Stimulated activated naive CD8-positive, alpha-beta T cell treated with anti-CD3 and anti-CD28 coated beads, Interleukin-15, Interleukin-2, amounts not matched to agents 100 U/mL and 50 U/mL, for 24 hours (primary cell): ENCODE measurements at places on chromosomes 4 and X.

- no peak for DNase-seq
These were observed 137.5 kb downstream of the PALLD start for GRCh38 chr4:168634276-168634802.

GRCh38 chrX:116204932-116205331, 34.4 kb downstream of the AGTR2 start:
- no peak for DNase-seq

- peak; percentile 19 for DNase-seq
These were observed at the start of gene PDGFC for GRCh38 chr4:156971676-156972378. PDGFC (minus strand) TSS chr4:156971799; CDS start chr4:156970903, 896 bp downstream.

DNA sequence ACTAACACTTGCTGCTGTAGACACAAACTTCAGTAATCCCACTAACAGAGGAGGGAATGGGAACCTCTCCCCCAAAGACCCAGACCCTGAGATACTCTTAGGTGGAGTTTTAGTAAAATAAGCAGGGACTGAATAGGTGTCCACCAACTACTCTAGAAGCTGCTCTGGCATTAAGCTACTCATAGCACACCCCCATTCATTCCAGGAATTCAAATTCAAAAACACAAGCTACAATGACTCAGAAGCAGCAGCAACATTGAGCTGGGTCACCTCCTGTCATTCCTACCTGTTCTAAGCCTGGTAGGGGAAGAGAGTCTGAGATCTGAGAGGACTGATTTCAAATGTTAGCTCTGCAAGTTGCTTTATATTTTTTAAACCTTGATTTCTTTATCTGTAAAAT, 135.4 kb upstream of the FRMPD4 start:
- DNase-seq: no peak

GRCh38 chrX:33156152-33156726, 55.1 kb downstream of the DMD start:
- DNase-seq: no peak

GRCh38 chrX:22037225-22037624, 5.1 kb downstream of the PHEX start:
- DNase-seq: no peak

DNA sequence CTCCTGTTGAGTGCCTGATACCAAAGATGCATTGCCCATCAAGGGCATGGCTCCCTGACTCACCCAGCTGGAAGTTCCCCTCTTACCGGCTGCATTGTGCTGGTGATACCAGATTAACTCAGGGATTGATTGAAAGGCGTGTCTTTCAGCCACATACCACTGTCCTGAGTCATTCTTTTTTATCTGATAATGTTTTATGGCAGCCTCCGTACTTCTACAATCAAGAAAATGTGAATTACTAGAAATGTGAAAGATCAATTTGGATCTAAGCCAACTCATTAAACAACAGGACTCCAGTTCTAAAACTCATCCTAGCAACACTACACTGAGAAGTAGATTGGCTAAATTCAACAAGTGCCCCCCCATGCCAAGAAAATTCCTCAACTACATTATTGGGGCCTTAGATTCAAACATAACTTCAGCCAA, 40.0 kb downstream of the TXK start:
- peak; percentile 52 for DNase-seq

DNA sequence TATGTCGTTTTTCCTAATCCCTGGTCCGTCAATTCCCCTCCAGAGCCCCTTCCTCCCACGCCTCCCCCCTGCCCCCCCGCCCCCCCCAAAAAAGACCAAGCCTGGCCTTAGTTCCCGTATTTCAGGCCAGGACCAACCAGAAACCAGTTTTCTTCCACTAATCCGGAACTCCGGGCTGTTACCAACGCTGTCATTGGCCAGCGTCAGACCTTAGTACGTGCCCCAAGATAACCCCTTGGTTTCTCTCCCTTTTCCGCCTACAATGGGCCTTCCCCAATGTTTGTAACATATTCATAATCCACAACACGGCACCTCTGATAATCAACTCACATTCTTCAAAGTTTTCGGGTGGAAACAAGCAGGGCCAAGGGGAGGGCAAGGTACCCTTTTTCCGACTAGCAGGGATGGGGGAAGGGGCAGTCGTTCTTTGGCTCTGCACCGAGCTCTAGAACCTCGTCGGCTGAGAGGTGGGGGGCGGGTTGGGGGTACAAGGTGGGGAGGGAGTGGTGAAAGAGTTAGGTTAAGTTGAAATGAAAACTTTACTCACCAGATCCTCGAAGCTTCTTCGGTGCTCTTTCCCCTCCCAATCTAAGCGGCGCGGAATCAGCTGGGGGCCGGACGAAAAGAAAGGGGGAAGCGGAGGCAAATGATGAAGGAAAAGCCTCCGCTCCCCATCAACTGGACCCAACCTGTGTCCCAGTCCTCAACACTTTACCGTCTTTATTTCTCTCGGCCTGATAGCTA, 1.5 kb downstream of the BRWD3 start:
- peak; percentile 66 for DNase-seq

GRCh38 chr4:75924309-75924827, 16.4 kb downstream of the NAAA start:
- no peak for DNase-seq

GRCh38 chrX:108384783-108385182, 53.4 kb downstream of the COL4A6 start:
- DNase-seq: no peak

DNA sequence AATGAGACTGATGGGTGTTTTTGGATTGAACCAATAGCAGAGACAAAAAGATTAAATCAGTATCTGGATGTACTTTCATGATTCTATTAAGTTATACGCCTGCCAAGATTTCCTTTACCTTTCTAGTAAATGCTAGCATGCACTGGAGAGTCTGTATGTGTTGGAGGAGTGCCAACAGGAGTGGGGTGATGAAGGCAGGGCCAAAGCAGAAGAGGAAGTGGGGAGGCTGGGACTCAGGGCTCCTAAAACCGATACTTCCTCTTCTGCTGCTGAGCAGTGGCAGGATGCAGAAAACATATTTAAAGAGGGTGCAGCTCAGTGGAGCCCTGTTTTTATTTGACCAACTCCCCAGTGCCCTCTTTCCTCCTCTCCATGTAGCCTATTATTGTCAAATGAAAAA, 5.6 kb downstream of the CYSLTR1 start:
- DNase-seq: peak; percentile 23

GRCh38 chrX:103073467-103073866, 9.5 kb upstream of the BEX1 start:
- DNase-seq: no peak

GRCh38 chr4:123671636-123672404, 275.2 kb downstream of the SPRY1 start:
- peak; percentile 40 for DNase-seq

- DNase-seq: no peak
These were observed 35.1 kb downstream of the AKAP4 start for GRCh38 chrX:50165727-50166126.

DNA sequence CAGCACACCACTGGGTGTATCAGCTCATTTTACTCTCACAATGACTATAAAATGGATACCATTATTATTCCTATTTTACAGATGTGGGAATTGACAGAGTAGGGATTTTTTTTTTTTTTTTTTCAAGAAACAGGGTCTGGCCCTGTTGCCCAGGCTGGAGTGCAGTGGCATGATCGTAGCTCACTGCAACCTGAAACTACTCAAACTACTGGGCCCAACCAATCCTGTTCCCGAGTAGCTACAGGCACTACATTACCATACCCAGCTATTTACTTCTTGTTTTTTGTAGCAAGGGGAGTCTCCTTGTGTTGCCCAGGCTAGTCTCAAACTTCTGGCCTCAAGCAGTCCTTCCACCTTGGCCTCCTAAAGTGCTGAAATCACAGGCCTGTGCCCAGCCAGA, 95.2 kb downstream of the LARP7 start:
- DNase-seq: no peak

GRCh38 chrX:97400492-97400891, 516.8 kb downstream of the RPA4 start:
- no peak for DNase-seq

DNA sequence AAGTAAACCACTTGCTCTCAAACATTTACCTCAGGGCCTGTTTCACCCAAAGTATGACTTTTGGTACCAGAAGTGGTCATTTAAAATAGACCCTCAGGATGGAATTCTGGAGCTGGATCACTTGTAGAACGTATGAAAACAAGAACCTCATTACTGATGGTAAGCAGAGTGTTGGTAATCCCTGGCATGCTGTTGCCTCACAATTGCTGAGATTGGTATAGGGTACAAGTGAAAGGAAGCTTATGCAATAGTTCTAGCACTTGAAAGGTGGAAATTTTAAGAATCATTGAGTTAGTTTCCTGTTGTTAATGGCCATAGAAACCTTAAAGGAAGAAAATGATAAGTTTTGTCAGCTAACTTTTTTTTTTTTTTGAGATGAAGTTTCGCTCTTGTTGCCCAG, 22.3 kb upstream of the THOC2 start:
- no peak for DNase-seq

DNA sequence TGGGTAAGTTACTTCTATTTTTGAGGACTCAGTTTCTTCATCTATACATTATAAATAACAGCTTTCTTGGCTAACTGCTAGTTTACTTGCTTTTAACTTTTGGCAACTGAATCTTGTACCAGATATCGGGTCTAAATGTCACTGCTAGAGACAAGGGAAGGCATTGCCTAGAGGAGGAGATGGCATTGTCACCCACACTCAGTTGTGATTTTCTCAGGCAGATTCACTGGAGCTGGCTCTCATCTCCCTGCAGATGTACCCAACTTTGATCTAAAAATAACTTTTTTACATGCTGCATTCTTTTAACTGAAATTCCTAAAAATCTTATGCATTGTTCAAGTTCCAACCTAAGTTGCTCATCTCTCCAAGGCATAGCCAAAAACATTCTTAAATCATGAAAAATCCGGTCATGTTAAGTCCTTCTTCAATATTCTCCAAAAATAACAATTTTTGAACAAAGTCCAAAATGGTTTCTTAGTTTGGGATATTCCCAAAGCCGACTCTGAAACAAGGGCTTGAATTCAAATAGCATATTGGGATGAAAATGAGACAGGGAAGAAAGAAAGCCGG, 469.0 kb upstream of the BOD1L1 start:
- no peak for DNase-seq

- no peak for DNase-seq
These were observed 112.9 kb upstream of the GPRIN3 start for GRCh38 chr4:89420507-89420906.

GRCh38 chr4:2125023-2125422, 65.9 kb downstream of the NAT8L start:
- DNase-seq: no peak

GRCh38 chrX:2638279-2638678, 52.8 kb upstream of the CD99 start:
- DNase-seq: no peak

GRCh38 chr4:132218406-132218805, 930.7 kb upstream of the PCDH10 start:
- DNase-seq: no peak

GRCh38 chrX:287670-288069, 6.5 kb downstream of the PLCXD1 start:
- no peak for DNase-seq

- DNase-seq: no peak
These were observed 437.2 kb downstream of the RAPGEF2 start for GRCh38 chr4:159540038-159540437.

GRCh38 chrX:20442597-20442996, 175.9 kb upstream of the RPS6KA3 start:
- peak; percentile 87 for DNase-seq

GRCh38 chr4:56387023-56388001, at the start of gene AASDH:
AASDH (minus strand) TSS chr4:56387491; CDS start chr4:56384299, 3,192 bp downstream.
- peak; percentile 96 for DNase-seq

- DNase-seq: no peak
These were observed 54.3 kb downstream of the TSC22D3 start for GRCh38 chrX:107721318-107721717.

DNA sequence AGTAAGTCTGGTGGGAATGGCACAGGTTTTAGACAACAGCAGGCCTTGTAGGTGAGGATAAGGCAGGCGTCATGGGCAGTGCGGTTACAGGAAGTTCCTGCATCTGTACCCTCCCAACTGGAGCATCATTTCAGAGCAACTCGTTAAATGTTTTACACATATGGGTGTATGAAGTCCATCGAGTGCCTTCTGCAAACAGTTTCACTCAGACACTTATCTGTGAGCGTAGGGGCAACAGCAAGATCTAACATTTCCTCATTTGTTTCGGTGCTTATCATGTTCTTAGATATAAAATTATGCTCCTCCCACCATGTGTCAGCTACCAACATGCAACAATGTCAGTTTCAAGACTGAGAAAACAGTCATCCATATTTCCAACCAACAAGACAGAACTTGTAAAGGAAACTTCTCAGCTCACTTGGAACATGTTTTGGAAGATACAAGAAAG, 69.9 kb downstream of the ELOVL6 start:
- no peak for DNase-seq

GRCh38 chr4:166077782-166078181, 204.7 kb downstream of the TLL1 start:
- no peak for DNase-seq

DNA sequence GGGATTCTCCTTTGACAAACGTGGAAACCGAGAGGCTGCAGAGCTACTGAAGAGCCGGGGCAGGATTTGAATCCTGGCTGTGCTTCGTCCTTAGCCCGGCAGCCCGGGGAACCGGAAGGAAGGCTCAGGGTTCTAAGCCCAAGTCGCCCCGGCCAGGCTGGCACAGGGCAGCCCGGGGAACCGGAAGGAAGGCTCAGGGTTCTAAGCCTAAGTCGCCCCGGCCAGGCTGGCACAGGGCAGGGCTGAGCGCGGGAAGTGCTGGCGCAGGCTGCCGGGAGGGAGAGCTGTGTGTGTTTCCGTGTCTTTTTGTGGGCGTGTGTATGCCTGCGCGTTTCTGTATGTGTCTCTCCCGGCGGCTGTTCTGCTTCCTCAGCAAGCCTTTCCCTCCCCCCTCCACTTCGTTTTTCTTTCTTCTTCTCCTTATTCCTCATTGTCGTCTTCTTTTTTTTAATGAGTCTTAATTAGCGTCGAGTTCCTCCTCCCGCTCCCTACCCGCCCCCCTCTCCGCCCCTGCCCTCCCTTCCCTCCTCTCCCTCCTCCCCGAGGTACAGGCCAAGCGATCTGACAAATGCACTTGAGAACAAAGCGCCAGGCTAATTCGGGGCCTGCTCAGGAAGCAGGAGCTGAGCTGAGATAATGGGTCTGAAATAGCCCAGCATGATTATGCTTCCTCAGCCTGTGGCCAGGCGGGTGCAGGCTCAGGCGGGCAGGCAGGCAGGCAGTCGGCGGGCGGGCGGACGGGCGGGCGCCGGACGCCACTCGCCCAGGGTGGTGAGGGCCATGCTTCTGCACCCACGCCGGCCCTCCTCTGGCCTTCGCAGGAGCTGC, 65.9 kb downstream of the EFNB1 start:
- DNase-seq: peak; percentile 14

DNA sequence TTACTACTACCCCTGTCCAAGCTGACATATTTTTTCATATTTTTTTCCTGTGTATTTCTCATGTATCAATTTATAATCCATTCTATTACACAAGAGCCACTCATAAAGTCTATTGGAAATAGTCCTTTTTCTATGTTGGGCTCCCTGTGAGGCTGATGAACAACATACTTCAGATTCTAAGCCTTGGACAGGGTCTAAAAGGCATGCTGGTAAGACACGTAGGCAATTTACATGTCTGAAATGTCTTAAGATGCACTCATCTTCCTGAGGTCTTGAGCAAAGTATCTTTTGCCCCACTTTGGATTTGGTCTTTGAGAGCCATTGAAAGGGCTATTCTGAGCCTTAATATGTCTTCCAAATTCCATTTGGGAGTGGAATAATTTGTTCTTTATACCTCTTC, 31.8 kb downstream of the OCIAD1 start:
- DNase-seq: no peak
